Mesendoderm (in vitro differentiated cells): ENCODE measurements at places on chromosomes 13 and 19.

- no peak for DNase-seq
These were observed 3.4 kb downstream of the NUMBL start for GRCh38 chr19:40686882-40687524.

DNA sequence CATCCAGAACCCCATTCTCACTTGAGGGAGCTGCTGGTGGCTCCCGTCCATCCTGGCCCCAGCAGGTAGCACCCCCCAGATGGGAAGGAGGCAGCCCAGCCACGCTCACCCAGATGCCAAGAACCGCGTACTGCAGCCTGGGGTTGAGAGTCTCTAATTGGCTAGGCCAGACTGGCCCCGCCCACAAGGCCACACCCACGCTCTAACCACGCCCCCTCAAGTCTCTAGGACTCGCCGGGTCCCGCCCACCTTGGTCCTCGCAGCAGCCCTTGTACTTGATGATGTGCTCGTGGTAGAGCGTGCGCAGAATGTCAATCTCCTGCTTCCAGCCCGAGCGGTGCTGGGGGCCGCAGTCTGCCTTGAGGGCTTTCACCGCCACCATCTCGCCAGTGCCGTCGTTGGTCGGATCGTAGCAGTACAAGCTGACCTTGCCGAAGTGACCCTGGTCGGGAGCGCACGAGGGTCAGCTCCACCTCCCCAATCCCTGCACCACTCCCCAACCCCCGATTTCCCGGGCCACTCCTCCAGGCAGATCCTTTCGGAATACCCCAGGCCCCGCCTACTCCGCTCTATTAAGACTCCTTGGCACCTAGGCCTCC lies 14.5 kb upstream of the ICAM3 start:
- peak; percentile 97 for DNase-seq

GRCh38 chr13:30340331-30341250 lies 33.2 kb upstream of the KATNAL1 start:
- DNase-seq: peak; percentile 57

GRCh38 chr13:48891586-48891985 lies 84.1 kb upstream of the FNDC3A start:
- DNase-seq: no peak

GRCh38 chr13:55566779-55567178 lies 1573.9 kb upstream of the PRR20A start:
- no peak for DNase-seq

DNA sequence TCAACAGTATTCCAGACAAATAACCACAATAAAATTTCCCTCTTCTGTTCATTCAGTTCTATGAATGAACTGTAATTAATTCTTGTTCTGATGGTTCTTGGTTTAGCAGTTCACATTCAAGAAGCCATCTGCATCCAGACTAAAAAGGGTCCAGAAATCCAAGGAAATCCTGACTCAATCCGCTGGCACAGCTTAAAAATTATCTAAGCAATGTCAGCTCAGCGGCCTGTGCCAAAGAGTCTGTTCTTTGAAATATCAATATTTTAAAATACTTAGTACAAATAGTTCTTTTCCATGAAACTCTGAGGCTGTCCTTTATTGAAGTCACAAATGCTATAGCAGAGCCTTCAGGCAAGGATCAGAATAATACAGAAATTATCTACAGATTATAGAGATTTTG lies 57.2 kb downstream of the DHRS12 start:
- no peak for DNase-seq

DNA sequence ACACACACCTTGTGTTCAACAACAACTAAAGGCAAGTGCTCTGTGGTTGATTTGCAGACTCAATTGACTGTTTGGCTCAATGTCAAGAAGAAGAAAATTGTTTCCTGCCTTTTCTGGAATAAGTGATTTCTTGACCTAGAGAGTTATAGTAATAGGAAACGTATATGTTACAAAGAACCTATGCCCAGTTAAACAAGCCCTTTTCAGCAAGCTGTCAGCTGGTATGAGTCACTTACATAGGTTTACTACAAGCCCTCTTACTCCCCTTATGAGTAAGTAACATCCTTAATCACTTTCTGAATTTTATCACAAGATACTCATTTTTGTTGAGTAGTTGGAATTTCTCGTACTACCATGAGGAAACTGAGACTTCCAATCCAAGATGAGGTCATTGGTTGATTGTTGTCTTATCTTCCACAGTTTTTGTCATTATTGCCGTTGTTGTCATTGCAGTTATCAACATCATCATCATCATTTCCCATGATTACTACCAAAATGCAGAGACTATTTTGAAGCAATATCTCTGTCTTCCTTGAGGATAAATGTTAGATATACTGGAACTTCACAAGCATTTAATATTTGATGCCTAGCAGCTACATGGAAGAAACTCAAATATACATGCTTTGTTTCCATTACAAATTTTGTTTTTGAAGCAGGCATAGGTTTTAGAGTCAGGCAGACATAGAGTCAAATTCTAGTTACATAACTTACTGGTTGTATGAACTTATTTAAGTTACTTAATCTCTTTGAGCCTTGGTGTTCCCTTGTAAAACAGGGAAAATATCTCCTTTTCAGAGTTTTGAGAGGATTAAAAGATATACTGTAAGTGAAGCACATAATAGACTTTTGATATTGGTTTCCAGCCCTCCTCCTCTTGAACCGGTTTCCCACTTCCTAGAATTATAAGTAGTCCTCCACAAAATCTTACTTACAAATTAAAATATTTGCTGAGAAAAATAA lies 106.0 kb downstream of the RAP2A start:
- DNase-seq: no peak

GRCh38 chr13:97434397-97435201 lies 630 bp downstream of the RAP2A start:
- peak; percentile 45 for DNase-seq

DNA sequence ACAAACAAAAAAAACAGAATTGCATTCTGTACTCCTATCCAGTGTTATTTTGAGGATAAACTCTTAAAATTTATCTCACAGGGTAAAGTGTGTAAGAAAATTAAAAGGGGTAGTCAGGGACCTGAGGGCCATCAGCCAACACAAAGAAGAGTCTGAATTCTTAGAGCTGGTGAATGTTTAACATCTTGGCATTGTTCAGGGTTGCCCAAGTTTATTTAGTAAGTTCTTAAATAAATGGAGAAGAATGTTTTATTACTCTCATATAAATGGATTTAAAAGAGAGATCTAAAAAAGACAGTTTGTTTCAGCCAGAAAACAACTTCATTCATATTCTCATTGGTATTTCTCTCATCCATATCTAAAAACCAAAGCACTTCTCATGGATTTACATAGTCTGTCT lies 171.7 kb downstream of the LACC1 start:
- DNase-seq: no peak

DNA sequence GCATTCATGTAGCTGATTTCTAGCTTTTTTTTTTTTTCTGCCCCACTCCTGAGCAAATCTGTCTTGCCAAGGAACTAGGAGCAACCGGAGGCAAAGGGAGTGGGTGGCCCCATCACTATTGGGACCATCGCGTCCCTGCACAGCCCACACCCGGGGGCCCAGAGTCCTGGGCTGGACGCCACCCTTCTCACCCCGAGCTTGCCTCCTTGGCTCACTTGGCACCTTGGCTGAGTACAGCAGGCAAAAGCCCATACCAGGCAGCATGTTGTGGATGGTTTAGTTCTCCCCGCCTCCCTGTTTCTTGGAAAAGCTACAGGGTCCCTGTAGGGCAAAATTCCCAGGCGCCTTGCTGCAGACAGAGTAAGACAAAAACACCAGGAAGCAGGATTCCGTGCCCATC lies 13.7 kb downstream of the SMIM24 start:
- DNase-seq: no peak

DNA sequence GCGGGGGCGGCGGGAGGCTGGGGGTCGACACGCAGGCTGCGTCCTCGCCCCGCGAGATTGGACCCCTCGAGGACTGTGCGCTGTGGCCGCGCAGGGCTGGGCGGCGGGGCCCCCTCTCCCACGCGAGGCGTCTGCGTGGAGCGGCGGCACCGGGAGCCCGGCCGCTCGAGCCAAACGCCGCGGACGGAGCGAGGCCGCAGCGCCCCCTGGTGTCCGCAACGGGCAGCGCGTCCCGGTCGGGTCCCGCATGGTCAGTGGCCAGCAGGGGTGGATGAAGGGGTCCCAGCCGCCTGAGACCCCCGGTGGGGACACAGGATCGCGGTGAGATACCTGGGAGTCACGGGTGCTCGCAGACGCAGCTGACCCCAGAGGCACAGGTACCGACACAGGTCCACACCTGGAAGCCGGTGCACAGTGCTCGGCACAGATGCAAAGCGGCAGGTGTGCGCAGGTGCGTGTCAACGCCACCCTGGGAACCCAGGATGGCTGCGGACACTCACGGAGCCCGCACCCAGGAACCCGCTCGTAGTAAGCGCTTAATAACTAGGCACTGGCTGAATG lies 2.1 kb upstream of the CIRBP start:
- DNase-seq: peak; percentile 55

DNA sequence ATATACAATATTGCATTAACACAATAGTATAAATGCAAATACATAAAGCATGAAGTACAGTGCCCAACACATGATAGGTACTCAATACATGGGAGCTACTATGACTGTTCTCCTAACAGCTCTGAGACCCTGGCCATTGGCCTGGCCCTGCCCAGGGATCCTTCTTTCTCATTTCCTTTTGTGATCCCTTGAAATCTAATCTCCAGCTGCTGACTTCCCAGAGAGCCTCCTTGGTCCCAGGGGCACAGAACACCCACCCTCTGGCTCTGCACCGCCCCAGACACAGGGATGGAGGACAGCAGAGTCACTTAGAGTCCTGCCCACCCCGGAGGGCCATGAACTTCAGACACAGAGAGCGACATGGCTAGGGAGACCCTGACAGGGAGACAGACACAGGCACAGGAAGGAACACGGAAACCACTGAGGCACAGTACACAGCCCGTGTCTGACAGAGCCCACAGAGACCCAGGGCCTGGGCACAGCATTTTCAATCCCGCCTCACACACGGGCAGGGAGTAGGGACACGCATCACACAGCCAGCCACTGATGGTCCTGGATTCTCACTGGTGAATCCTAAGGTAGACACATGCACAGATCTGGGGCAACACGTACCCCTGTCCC lies 4.2 kb upstream of the SYCN start:
- no peak for DNase-seq

GRCh38 chr19:51311351-51312257 lies at the start of gene IGLON5:
TSS of gene IGLON5 (plus strand) at chr19:51311644. CDS start at chr19:51311848, 204 bp downstream.
- peak; percentile 78 for DNase-seq

DNA sequence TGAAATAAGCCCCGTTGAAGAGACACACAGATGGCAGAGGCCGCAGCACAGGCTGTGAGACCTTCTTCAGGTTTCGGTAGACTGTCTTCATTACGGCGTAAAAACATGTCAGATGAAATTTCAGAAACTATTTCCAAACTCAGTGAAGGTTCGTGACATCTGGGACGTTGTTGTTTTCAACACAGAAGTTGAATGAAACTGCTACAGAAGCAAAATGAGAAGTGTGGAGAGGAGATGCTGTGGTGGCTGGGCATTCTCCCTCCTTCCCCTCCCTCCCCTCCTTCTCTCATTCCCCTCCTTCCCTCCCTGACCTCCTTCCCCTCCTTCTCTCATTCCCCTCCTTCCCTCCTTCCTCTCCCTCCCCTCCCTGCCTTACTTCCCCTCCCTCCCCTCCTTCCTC lies 113.6 kb downstream of the ATP11A start:
- DNase-seq: no peak

- no peak for DNase-seq
These were observed 117.0 kb upstream of the POSTN start for GRCh38 chr13:37715606-37716015.

DNA sequence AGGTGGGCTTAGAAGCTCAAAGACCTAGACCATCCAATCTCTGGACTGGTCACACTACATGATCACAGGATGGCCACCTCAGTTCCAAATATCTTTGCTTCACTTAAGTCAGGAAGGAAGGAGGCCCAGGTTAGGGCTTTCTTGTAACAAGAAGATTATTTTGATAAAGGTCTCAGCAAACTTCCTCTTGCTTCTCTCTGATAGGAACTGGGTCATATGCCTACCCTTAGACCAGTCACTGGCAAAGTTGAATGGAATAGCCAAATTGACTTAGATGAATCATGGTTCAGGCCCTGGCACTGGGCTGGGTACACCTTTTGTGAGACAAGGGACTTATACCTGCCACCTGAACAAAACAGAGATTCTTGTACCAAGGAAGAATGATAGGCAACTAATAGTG lies 11.0 kb downstream of the FRY start:
- no peak for DNase-seq

DNA sequence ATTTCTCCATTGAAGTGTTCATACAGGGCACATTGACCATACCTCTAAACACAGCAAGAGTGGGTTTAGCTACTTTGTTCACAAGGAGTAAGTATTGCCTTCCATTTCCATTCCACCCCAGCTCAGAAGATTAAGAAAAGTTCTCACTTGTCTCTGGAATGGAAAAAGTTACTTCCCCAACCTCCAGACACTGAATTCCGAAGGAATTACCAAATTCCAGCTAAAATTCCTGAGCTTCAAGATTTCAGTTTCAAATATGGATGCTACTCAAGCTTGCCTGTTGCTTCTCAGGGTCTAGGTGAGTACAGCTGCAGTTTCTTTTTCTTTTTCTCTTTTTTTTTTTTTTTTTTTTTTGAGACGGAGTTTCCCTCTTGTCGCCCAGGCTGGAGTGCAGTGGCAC lies 33.6 kb downstream of the TEX26 start:
- DNase-seq: no peak

- DNase-seq: no peak
These were observed 31.0 kb downstream of the CILP2 start for GRCh38 chr19:19568802-19569756.

DNA sequence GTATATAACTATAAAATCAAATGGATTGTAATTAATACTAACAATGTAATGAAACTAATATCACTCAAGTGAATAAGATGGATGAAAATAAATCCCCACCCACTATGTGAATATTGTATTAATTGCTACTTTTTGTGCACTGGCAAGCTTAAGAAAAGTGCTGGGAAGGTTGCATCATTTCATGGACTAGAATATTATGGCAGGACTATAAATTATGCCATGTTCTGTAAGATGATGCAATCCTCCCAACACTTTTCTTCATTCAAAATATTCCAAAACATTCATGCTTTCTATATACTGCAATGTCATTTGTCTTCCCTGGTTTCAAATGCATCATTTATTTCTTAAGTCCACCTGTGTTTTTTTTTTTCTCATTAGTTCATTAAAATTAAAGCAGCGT lies 457.6 kb upstream of the GPC6 start:
- no peak for DNase-seq

DNA sequence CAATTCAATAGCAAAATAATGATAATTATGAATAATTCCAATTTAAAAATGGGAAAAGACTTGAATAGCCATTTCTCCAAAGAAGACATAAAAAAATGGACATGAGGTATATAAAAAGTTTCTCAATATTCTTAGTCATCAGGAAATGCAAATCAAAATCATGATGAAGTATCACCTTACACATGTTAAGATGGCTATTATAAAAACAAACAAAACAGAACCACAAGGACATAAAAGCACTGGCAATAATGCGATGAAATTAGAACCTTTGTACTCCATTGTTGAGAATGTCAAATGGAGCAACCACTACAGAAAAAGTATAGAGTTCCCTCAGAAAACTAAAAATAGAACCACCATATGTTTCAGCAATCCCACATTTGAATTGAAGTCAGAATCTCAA lies 1186.1 kb downstream of the SLITRK5 start:
- DNase-seq: no peak

GRCh38 chr13:48476686-48477085 lies 56.2 kb downstream of the RCBTB2 start:
- no peak for DNase-seq
